ENCODE measurements at places on chromosomes 5 and 9.

- DNase-seq: no peak
These were observed 332.8 kb downstream of the NSG2 start for GRCh38 chr5:174378121-174378874.

DNA sequence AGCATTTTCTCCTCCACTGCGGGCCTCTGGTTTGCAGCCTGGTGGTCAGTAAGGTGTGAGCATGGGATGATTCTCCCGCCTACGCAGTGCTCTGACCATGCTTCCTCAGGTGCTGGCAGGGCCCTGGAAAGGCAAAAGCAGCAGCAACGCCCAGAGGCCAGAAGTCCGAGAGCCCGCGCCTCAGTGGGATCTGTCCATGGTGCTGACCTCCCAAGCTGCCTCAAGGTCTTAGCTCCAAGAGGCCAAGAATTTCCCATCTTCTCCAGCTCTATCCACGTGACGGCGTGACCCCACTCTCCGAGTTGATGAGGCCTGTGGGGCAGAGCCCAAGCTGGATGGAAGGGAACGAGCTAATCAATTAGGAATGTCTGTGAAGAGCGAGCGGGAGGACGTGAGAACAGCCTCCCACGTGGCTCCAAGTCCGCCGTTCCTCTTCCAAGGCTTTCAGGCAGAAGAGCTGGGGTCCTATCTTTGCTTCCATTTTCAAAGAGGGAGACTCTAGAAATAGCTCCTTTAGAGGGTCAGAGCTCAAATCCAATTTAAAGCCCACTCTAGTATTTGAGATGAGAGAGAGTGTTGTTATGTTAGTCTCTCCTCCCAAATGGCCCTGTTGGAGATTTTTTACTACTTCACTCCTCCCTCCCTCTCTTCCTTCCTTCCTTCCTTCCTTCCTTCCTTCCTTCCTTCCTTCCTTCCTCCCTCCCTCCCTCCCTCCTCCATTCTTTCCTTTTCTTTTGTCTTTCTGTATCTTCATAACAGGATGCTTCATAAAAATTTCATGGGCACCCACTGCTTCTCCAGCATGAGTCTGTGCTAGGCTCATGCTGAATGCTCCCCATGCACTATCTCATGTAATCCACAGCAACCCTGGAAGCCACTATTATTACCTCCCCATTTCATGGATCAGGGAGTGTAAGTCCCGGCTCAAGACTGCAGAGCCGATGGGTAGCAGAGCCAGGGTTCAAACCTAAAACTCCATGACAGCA is 69.3 kb downstream of the OLFM1 start:
- DNase-seq: no peak

DNA sequence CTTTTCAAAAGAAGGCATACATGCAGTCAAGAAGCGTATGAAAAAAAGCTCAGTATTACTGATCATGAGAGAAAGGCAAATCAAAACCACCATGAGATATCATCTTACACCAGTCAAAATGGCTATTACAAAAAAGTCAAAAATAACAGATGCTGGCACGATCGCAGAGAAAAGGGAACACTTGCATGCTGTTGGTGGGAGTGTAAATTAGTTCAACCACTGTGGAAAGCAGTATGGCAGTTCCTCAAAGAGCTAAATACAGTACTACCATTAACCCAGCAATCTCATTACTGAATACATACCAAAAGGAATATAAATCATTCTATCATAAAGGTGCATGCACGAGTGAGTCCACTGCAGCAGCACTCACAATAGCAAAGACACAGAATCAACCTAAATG is 24.5 kb downstream of the RETREG1 start:
- DNase-seq: no peak

DNA sequence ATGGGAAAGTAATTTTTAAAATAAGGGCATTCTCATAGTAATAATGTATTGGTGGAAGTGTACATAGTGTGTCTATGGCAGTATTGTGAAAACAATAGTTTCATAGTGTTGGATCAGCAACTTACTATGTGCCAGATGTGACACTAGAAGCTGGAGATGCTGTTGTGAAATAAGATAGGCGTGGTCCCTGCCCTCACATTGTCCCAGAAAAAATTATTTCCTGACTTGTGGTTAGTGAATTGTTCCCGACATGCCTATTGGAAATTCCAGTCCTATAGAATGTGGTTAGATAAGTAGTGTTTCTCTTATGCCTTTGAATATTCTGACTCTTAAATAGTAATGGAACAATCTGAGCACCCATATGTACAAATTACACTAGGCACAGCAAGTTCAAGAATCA is 55.3 kb upstream of the MTAP start:
- no peak for DNase-seq

DNA sequence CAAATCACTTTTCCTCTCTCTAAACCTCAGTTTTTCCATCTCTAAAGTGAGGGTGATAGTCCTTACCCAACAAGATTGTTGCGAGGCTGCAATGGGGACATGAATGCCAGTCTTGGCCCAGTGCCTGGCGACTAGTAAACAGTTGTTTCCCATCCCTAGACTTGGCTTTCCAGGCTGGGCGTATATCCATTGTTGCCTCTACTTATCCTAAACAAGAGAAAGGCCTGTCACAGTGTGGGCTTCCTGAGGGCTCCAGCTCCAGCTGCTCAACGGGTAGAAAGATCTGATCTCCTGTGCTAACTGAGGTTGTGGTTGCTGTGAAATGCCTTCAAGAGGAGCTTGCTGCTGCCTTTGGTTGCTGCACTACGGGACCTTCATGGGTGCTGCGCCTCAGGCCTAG is 142.0 kb downstream of the NSG2 start:
- DNase-seq: no peak

DNA sequence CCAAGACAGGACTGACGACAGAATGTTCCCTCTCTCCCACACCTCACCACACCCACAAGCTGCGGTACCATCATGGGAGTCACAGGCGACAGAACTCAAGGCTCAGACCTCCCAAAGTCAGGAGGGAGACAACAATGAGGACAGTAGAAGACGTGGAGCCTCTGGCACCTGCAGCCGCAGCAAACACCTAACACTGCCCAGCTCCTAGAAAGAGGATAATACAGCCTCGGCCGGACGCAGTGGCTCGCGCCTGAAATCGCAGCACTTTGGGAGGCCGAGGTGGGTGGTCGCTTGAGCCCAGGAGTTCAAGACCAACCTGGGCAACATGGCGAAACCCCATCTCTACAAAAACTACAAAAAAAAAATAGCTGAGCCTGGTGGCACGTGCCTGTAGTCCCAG is 13.2 kb upstream of the PRDM12 start:
- no peak for DNase-seq

DNA sequence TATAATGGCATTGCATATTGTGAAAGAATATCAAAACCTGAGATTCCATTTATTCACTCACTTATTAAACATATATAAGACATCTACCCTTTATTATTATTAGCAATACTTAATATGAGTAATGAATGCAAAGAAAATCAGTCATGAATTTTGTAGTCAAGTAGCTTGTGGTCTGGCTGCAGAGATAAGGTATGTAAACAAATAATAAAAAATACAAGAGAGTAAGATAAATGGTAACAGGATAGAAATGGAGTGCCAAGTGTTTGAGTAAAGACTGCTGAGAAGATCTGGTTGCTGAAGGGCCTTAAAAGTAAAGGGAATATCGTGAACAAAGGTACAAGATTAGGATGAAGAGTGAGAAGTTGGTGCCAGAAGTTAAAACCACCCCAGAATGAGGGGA is 18.4 kb downstream of the TRIM32 start:
- DNase-seq: no peak

DNA sequence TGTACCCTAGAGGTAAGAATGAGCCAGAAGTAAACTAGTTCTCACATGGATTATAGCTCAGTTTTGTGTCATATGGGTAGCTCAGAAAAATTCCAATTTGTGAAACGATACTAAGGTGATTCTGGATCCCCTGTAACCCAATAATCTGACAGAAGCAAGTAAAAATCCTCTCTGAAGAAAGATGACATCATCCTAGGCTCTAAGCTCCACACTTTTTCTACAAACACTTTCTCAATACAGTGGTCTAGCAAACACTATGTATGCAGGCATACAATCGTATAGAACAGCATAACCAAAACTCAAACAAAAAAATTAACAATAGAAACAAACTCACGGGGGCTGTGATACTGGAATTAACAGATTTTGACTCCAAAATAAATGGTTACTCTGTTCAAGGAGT is 26.7 kb upstream of the ZNF169 start:
- DNase-seq: no peak

DNA sequence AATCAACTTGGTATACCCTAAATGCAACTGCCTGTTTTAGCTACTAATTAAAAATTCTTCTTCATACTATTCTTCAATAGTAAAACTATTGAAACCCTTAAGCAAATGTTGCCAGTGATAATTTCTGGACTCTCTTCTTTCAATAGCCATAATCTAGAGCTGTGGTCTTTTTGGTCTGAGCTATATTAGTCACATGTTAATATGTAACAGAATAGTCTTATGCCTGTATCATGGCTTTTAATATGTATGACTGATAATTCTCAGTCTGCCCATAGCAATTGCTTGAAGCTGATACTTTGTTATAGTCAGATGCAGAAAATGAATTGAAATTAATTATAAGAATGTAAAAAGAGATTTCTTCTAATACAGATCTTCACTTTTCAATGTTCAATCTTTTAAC is 1871.9 kb upstream of the CDH6 start:
- DNase-seq: no peak

DNA sequence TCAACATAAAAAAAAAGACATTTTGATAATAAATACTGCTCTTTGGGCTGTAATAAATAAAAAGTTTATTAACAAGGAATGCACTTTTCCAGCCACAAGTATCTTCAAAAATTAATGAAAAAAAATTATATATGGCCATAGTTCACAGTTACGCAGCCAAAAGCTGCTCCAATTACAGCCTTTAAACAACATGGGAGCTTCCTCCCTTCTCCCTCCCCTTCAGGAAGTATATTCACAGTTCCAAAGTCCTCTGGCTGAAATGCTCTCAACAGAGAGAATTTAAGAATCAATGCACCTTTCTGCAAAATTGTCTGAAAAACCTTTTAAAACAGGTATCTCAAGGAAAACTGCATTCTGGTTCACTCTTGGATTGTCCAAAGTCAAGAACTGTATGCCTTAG is 5.9 kb downstream of the PLK2 start:
- no peak for DNase-seq

DNA sequence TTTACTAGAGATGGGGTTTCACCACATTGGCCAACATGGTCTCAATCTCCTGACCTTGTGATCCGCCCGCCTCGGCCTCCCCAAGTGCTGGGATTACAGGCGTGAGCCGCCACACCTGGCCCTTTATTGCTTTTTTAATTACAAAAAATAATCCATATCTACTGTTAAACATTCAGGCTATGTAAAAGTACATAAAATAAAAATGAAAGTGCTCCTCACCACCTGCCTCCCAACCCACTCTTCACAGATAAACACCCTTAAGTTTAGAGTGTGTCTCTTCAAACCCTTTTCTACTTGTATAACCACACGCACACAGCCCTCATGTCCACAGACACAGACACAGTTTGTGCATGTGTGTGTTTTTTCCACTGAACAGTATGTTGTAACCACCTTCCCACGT is 16.7 kb downstream of the TSC1 start:
- DNase-seq: no peak

DNA sequence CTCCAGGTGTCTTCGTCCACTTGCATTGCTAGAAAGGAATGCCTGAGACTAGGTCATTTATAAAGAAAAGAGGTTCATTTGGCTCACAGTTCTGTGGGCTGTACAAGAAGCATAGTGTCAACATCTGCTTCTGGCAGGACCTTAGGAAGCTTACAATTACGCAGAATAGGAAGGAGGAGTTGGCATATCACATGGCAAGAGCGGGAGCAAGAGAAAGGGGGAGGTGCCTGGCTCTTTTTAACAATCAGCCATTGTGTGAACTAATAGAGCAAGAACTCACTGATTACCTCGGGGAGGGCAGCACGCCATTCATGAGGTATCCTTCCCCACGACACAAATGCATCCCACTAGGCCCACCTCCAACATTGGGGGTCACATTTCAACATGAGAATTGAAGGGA is 134.4 kb upstream of the EFNA5 start:
- no peak for DNase-seq

DNA sequence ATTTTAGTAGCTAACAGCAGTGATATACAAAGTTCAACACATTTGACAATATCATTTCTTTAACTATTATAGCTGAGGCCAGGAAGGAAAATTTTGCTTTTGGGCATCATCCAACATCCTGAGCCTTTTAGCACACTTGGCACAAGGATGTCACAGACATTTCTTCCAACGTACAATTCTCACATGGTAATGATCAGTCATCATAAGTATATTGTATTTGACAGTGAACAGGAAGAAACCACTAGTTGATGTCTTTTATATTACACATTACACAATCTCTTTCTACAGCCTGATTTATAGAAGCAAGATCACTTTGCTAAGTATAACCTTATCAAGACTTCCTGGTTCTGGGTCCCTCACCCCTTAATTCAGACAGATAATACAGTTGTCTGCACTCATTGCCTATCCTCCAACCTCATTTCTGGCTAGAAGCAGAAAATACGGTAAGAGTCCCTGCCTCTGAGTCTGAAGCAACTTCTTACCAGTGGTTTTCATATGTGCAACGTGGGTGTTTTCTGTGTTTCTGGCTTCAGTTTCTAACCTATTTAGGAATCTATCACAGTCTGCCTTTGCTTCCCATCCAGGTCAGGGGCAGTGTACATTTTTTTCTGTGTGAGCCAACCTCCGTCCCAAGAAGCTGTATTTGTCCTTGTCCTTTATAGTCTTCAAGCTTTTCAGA is 167.8 kb downstream of the PAM start:
- no peak for DNase-seq

DNA sequence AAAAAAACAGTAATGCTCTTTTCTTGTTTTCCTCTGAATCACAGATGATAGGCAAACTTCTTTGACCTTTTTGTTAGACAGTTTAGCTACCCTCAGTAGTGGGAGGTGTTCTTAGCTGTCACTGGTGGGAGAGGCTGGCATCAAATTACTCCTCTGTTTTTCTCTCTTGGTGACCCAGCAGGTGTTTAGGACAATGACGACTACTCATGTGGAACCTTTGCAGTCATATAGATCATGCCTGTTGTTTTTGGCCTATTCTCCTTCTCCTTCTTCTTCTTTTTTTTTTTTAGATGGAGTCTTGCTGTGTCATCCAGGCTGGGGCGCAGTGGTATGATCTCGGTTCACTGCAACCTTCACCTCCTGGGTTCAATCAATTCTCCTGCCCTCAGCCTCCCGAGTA is 15.4 kb upstream of the NPR2 start:
- no peak for DNase-seq

GRCh38 chr5:33297760-33298216 is 143.0 kb upstream of the TARS1 start:
- DNase-seq: no peak

- no peak for DNase-seq
These were observed 136.9 kb downstream of the SIL1 start for GRCh38 chr5:139061274-139061673.

GRCh38 chr9:4499917-4500316 is 9.6 kb downstream of the SLC1A1 start:
- DNase-seq: no peak

- no peak for DNase-seq
These were observed 23.5 kb upstream of the ELAVL2 start for GRCh38 chr9:23849379-23850035.

GRCh38 chr5:124060413-124061067 is 548.6 kb downstream of the CSNK1G3 start:
- DNase-seq: no peak

- DNase-seq: no peak
These were observed 162.0 kb downstream of the SLC25A46 start for GRCh38 chr5:110900829-110901228.

Measured in stimulated activated CD4-positive, alpha-beta T cell treated with anti-CD3 and anti-CD28 coated beads, Interleukin-2, amount 100 ng/mL, for 4 hours (primary cell).